ENCODE measurements at places on chromosomes 5 and 9. TPM values are rescaled to one million over a fixed set of nuclear protein-coding genes. Genes with fewer than 3 reads are reported as not detected.

Gene ASTN2
- total RNA-seq = 4.8 TPM

Gene WDR70
- 13.7 TPM for total RNA-seq

Gene MARVELD2
- total RNA-seq = 2.4 TPM

Gene NEURL1B
- 5.2 TPM for total RNA-seq

Gene SLC46A2
- not detected for total RNA-seq

Gene TLR4
- 0.07 TPM for total RNA-seq

Gene FBXL7
- 1.5 TPM for total RNA-seq

Gene PCDHGB2
- total RNA-seq = 0.11 TPM

Gene TRIP13
- total RNA-seq = 71.3 TPM

Gene TAF11L11
- total RNA-seq = 0.11 TPM

Gene ZFR
- 55.7 TPM for total RNA-seq

Gene UBLCP1
- 33.6 TPM for total RNA-seq

Gene BARHL1
- total RNA-seq = not detected

Gene C9orf85
- 12.2 TPM for total RNA-seq

Gene CTSL
- total RNA-seq = 662 TPM

Gene C9orf50
- total RNA-seq = 0.36 TPM

Gene ANKRD34B
- 0.16 TPM for total RNA-seq

Gene CCDC107
- 29.7 TPM for total RNA-seq

Gene IL33
- 0.23 TPM for total RNA-seq

Gene MEGF10
- not detected for total RNA-seq

Gene ADGRV1
- 0.62 TPM for total RNA-seq

Gene SLC4A9
- not detected for total RNA-seq

Gene ACTBL2
- 0.08 TPM for total RNA-seq

Gene FABP6
- total RNA-seq = 0.75 TPM

Gene PLPP1
- 33.8 TPM for total RNA-seq

Gene FOXD4L5
- total RNA-seq = not detected

Gene DENND4C
- 13.3 TPM for total RNA-seq

Gene TRIM36
- 1.5 TPM for total RNA-seq

Gene GABBR2
- total RNA-seq = 0.13 TPM

Gene OR13C5
- total RNA-seq = not detected

Gene PTGS1
- total RNA-seq = 2.1 TPM

Gene FBN2
- 13.0 TPM for total RNA-seq

Gene ELAVL2
- not detected for total RNA-seq

Gene EQTN
- total RNA-seq = 0.22 TPM

Gene CORO2A
- 1.1 TPM for total RNA-seq

Gene F2RL2
- 3.3 TPM for total RNA-seq
